ENCODE measurements at places on chromosomes 16 and 17.

DNA sequence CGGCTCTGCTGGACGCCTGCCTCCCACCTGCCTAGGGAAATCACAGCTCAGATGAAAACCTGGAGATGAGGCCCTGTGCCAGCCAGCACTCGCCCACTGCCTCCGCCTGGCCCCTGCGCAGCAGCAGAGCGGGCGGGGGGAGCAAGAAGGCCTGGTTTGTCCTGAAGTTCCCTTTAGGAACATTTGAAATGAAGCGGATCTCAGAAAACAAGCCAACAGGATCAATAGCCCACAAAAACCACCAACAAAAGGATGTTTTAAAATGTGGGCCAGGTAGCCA is 48.0 kb downstream of the RBFOX3 start:
- DNase-seq, result no peak

DNA sequence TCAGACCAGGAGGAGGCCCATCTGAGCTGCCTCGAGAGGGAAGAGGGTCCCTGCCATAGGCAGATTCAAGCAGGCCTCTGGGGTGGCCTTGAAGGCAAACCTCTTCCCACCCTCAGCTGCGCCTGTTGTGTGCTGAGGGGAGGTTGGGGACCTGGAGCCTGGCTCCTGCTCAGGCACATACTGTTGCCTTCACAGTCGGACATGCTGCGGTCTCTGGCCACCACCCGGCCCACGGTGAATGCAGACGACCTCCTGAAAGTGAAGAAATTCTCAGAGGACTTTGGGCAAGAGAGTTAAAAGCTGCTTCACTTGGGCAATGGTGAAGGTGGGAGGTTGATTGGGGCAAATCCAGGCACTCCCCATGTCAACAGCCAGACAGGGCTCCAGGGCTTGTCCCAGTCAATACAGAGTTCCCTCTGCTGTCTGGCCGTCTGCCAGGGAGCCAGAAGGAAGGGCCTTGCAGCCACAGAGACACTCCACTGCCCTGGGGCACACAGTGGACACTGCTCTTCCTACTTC is 6.3 kb downstream of the PDF start:
- DNase-seq, result no peak

DNA sequence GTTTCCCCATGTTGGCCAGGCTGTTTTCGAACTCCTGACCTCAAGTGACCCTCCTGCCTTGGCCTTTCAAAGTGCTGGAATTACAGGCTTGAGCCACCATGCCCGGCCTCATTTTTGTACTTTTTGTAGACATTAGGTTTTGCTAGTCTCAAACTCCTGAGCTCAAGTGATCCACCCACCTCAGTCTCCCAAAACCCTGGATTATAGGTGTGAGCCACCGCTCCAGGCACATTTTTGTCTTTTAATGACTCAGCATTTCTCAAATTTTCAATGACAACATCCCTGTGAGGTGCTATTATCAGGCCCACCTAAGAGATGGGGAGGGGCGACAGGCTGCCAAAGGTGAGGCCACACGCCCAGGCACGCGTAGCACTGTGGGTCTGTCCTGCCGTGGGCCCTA is 1.1 kb downstream of the SEPTIN12 start:
- DNase-seq, result no peak

- DNase-seq, result no peak
Measured at GRCh38 chr17:17763734-17764133, 73.1 kb downstream of the SREBF1 start.

DNA sequence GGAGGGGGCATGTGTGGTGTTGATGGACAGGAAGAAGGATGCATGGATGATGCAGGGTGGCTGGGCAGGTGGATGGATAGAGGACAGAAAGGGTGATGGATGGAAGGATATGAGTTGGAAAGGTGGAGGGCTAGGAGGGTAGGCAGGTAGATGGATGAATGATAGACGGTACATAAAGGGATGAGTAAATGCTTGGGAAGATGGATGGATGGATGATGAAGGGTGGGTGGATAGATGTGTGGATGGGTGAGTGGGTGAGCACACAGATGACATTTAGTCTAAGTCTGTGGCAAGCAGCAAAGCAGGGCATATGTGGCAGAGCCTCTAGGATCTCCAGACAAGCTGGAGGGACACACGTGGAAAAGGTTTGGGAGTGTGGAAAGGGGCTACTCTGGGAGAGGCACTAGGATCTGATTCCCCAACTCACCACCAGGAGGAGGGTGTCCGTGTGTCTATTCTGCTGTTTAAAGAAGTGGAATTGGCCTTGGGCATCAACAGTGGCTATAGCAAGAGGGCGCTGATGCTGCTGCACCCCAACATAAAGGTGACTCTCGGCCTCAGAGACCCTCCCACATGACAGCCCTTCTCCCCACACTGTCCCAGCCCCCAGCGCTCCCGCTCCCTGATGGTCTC is 8.2 kb downstream of the PLD2 start:
- no peak for DNase-seq

DNA sequence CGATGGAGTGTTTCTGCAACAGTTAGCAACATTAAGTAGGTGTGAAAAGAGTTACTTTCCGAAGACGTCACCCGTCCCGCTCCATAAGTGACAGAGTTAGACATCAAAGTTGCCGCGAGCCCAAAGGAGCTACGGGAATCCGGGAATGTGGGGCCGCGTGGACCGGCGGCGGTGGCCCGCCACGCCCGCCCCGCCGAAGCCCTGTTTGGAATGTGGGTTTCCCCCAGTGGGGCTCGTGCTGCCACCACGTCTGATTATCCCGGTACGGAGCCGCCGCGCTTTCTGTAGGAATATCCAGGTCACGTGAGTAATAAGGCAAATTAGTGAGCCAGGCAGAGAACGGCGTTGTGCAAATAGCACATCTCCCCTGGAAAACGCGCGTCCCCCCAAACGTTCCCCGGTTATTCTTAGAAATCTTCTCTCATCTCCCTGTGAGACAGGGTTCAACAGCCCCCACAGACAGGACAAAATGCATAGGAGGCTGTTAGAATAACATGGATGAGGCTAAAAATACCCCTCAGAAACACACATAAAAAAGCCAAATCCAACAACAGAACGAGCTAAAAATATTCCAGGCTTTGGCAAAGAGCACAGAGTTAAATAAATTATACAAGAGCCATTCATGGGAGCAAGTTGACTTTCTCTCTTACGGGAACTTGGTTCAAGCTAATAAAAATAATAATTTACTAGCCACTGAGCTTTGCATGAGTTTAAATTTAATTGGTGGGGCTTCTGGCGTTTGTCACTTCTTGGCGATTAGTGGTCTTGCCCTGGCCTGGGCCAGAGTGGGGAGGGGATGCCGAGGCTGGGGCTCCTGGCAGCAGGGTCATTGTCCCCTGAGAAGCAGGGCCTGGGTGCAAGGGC is 8.6 kb downstream of the BAHCC1 start:
- no peak for DNase-seq

- no peak for DNase-seq
Measured at GRCh38 chr17:36085765-36086164, 4.2 kb downstream of the CCL3 start.

GRCh38 chr16:53091466-53092211 is 36.8 kb downstream of the CHD9 start:
- peak; percentile 92 for DNase-seq

- DNase-seq, result no peak
Measured at GRCh38 chr16:20347666-20348364, 4.7 kb downstream of the UMOD start.

- no peak for DNase-seq
Measured at GRCh38 chr17:76534831-76535732, 2.4 kb downstream of the CYGB start.

GRCh38 chr16:51022955-51023354 is 128.1 kb downstream of the SALL1 start:
- no peak for DNase-seq

- no peak for DNase-seq
Measured at GRCh38 chr17:30236766-30237165, 1.3 kb upstream of the SLC6A4 start.

DNA sequence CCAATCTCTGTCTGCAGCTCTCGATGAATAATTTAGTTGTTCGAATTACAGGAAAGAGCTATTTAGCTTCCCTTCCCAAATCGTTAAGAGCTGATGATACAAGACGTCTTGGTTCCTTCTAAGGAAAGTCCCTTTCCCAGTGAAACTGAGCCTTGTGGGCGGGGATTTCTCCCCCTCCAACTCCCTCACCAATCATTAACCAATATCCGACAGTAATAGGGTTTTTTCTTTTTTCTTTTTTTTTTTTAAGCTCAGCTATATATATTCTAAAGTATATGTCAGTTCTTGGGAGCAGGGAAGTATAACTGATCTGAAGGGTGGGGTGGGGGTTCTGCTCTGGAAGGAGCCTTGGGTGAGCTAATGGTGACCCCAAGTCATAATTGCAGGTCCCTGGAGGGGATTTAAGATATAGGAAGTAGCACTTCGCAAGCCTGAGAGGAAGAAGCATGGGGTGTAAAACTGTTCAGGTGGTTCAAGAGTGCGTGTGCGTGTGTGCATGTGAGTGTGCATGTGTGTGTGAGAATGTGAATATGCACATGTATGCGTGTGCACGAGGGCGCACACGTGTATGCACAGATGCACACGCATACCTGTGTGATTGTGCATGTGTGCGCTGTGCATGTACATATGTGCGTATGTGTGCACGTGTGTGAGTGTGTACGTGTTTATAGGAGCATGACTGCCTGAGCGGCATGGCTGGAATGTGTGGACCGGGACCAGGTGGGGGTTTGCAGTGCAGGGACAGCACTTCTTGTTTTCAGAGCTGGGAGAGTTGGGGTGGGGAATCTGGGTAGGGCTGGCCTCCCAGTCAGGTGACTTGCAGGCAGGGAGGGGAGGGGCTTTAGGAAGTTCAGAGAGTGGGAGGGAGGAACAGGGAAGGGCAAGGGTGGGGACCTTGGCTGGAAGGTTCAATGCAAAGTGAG is 42.7 kb downstream of the SOCS3 start:
- DNase-seq, result no peak

- DNase-seq, result no peak
Measured at GRCh38 chr17:51751072-51751471, 407.4 kb downstream of the CA10 start.

DNA sequence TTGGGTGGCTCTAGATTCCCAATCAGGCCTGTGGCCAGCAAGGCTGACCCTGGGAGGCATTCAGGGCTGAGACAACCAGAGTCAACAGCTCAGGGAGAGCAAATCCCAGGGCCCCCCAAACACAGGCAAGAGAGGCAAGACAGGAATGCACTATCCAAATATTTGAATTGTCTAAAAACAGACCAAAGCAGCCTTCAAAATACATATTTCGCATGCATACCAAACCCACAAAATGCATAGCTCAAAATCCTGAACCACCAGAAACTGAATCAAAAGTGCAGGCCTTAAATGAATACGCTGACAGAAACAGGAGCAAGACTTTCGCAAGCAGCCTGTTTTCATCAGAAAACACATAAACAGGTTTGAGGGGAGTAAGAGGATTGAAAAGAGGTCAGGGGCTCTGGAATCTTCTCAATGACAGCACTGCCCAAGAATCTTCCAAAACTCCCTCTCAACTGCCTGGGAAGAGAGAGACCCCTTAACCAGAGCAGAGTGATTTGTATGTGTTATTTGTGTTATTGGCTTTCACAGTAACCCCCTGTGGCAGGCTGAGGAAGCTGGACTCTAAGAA is 213.6 kb upstream of the CDH5 start:
- DNase-seq, result no peak

- no peak for DNase-seq
Measured at GRCh38 chr16:19066988-19067348, 446 bp upstream of the COQ7 start.

GRCh38 chr17:32275060-32276042 is 9.7 kb downstream of the RHBDL3 start:
- peak; percentile 87 for DNase-seq

- no peak for DNase-seq
Measured at GRCh38 chr16:83989300-83989699, 21.3 kb downstream of the NECAB2 start.

DNA sequence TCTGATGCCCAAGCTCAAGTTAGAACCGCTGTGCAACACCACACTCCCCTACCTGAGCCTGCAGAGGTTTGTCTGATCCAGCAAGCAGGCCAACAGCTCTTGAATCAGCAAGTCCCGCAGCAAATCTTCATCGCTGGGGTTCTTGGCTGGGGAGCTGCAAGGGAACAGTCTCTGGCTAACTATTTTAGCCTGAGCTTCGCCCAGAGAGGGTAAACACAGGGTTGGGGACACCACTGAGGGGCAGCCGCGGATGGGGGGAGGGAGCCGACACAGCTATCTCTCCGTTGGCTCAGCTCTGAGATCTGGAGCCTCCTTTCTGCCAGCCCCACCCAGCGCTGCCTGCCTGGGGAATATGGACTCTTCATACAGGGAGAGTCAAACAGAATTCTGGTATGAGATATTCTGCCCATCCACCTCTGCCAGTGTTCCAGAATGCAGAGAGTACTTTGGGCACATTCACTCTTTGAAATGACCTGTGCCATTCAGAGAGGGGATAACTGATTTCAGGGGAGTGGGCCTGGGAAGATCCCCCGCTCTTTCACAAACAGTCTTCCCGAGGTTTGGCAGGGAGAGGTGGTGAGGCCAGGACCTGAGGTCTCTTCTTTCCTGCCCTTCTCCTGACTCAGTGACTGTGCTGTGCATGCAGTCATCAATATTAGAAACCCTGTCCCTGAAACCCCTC is 7.4 kb downstream of the GIP start:
- no peak for DNase-seq
